ENCODE measurements at places on chromosomes 4 and X. TPM values are rescaled to one million over a fixed set of nuclear protein-coding genes. Genes with fewer than 3 reads are reported as not detected.

Gene FGB
- not detected for total RNA-seq

Gene PHEX
- 0.60 TPM for total RNA-seq

Gene CYLC1
- total RNA-seq, result not detected

Gene NLGN3
- total RNA-seq, result 0.03 TPM

Gene TBC1D25
- 9.3 TPM for total RNA-seq

Gene APOO
- 32.7 TPM for total RNA-seq

Gene SPANXN4
- total RNA-seq, result not detected

Gene HSD17B11
- 8.6 TPM for total RNA-seq

Gene RASGEF1B
- total RNA-seq, result 0.56 TPM

Gene EOLA2
- total RNA-seq, result 22.5 TPM

Gene TLR7
- total RNA-seq, result not detected

Gene PITX2
- total RNA-seq, result 27.1 TPM

Gene ATP2B3
- not detected for total RNA-seq

Gene KIF4A
- total RNA-seq, result 19.1 TPM

Gene HAND2
- total RNA-seq, result not detected

Gene CENPC
- total RNA-seq, result 10.2 TPM

Gene MYOZ2
- total RNA-seq, result not detected

Gene PNMA6A
- 0.32 TPM for total RNA-seq

DNA sequence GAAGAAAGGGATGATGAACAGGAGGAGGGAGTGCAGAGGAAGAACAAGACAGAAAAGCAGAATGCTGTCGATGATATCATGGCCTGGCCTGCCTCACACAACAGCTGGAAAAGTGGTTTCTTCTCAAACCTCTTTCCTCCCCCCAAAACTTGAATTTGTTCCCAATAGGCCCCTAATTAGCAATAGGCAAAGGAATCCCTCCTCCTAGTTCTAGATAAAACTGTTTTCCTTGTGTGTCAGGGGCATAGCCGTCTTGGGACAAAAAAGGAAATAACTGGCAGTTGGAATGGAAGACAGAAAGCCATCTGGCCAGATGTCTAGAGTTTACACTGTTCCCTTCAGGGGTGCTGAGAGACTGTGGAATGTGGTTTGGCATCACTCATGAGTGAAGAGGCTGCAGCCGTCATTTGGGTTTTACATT is 177.8 kb upstream of the C1QTNF7 start:
- no peak for DNase-seq

DNA sequence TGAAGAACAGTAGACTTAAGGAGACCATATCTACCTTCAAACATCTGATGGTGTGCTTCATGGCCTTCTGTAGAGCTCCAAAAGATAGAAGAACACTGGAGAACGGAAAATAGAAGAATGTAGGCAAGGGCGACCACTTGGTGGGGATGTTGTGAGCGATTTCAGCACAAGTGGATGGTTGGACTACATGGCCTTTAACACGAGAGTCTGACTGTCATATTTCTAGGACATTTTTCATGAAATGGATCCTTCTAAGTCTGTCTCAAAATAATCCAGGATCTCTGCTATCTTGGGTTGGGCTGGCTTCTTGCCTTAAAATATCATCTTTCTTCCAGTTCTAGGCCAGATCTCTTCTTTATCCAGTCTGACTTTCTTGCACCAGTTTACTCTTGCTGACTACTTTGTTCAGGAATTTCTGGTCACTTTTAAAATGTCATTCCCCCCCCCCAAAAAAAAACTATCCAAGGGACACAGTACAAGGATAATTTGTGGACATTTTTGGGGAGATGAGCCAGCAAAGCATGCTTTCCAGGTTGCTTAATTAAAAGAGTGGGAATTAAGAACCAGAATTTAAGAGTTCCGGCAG is 1.2 kb upstream of the MID1IP1 start:
- no peak for DNase-seq

GRCh38 chr4:118284169-118284568 is 68.6 kb downstream of the PRSS12 start:
- peak; percentile 69 for DNase-seq

DNA sequence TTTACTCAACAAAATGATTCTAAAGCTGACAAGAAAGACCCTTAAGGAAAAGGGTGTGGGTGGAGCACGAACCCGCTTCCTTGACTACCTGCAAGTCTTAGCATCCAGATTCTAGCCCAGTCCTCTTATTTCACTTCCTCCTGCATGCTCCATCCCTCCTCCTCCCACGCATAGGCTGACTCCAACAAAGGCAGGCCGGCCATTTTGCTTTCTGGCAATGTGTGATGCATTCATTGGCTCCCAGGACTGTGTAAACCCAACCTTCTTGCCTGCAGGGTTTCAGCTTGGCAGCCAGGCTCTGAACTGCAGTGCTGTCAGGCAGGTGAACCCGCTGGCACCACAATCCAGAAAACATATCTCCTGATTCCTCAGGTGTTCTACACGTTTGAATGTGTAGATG is 39.3 kb downstream of the RTL9 start:
- DNase-seq, result no peak

- DNase-seq, result no peak
These were observed 247.0 kb upstream of the NDST4 start for GRCh38 chr4:115360431-115360830.

GRCh38 chr4:53571936-53572599 is 19.2 kb downstream of the LNX1 start:
- no peak for DNase-seq

- DNase-seq, result no peak
These were observed 6.9 kb downstream of the CCNB3 start for GRCh38 chrX:50211510-50211909.

DNA sequence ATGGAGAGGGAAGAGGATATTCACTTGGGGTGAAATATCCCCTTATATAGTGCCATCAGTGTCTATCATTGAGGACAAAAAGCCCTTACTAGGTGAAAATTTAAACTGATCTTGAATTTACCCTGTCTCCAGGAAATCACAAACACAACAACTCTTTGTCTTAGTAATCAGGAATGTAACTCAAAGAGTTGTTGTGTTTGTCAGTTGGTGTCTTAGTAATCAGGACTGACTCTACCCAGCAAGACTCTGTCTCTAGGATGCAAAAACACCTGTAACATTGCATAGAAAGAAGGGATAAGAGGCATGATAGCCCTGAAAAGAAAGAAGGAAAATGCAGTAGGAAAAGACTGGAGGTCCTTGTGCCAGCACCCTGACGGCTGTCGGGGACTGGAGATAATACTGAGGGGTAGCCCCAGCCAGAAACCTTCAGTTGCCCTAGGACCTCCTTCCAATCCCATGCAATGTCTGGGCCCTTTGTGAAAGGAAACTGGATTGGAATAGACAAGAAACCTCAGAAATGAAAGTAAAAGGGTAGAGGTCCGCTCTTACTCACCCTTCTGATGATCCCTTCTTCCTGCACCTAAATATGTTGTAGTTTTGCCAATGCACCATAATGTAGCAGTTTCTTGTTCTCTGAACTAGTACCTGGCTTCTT is 45.3 kb downstream of the HMGB2 start:
- DNase-seq, result no peak

DNA sequence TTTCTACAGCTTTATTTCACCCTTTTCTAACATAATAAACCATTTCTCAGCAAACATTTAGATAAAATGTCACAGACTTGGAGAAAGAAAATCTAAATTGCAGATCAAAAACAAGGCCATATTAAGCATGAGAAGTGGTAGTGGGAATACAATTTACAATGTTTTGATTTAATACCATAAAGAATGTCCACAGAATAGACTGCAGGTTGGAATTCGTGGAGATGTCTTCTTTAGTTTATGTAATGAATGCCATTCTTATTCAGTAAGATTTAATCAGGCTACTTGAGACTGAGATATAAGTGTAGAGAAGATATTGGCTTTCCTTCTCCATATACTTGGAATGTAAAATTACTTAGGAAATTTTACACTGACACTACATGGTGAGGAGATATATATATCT is 91.9 kb upstream of the ZFP42 start:
- no peak for DNase-seq

DNA sequence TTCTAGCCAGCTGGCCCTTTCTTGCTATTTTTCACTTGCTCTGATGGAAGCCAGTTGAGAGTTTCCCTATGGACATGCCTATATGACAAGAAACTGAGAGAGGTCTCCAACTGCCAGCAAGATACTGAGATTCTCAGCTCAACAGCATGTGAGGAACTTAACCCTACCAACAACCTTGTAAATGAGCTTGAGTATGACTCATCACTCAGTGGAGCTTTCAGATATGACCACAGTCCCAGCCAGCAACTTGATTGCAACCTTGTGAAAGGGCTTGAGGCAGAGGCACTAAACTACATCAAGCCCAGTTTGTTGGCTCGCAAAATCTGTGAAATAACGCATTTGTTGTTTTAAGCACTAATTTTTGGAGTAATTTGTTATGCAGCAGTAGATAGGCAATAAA is 175.8 kb downstream of the COMMD8 start:
- peak; percentile 2 for DNase-seq

DNA sequence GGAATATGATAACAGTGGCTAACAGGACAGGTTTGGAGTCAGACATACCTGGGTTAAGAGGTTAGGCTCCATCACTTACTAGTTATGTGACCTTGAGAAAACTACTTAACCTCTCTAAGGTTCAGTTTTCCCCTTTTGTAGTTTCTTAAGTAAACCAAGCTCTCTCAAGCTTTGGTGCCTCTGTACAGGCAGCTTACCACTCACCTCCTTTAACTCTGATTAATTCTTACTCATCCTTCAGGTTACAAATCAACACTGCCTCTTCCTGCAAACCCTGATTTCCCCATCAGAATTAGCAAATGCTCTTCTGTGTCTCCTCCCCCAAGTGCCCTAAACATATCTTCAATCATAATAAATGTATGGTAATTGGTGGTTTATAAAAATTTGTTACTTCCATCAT is 3.5 kb upstream of the SERTM2 start:
- DNase-seq, result peak; percentile 44

DNA sequence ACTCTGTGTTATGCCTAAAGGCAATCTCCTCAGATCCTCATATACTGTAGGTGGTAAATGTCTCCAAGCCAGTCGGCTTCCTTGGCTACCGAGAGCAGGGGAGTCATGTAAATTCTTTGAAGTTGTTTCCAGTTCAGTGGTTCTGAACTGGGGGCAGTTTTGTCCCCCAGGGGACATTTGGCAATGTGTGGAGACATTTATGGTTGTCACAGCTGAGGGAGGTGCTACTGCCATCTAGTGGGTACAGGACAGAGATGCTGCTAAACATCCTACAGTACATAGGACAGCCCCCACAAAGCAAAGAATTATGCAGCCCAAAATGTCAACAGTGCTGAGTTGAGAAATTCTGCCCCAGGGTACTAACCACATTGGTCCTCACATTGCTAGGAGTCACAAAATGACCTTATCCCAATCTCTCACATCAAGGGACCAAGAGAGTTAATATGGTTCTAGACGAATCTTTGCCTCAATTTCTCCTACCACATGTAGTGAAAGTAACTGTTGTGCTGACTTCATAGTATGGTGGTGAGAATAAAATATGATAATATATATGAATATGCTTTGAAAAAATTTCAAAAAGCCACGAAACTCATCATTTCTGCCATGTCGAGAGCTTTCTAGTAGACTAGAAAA is 104.4 kb upstream of the ARHGAP24 start:
- peak; percentile 7 for DNase-seq

GRCh38 chr4:82919386-82919785 is 18.9 kb downstream of the THAP9 start:
- no peak for DNase-seq

DNA sequence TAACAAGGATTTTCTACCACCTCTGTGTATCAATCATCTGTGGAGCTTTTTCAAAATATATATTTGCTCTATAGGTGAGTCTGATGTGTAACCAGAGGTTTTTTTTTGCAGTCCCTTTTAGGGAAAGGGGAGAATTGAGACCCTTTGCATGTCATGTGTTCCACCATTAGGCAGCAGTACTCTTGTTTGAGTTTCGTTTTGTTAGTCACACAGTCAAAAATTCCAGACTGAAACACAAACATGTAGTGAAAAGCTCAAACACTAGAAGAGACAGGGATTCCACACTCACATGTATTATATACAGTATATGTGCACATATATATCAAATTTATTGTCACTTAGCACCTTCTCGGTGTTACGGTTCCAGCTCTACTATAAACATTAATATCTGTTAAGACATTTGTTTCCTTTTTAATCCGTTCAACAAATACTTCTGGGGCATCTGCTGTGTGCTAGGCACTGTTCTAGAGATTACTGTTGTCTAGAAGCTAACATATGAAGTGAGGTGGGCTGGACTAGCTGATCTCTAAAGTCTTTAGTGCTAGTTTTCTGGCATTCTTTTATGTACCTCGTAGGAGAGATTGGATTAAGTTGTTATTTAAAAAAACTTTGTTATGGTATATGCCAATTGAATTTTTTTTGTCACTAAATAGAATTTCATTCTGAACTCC is 5.5 kb downstream of the USP9X start:
- peak; percentile 15 for DNase-seq

GRCh38 chr4:183968931-183969330 is 63.8 kb downstream of the STOX2 start:
- DNase-seq, result no peak

DNA sequence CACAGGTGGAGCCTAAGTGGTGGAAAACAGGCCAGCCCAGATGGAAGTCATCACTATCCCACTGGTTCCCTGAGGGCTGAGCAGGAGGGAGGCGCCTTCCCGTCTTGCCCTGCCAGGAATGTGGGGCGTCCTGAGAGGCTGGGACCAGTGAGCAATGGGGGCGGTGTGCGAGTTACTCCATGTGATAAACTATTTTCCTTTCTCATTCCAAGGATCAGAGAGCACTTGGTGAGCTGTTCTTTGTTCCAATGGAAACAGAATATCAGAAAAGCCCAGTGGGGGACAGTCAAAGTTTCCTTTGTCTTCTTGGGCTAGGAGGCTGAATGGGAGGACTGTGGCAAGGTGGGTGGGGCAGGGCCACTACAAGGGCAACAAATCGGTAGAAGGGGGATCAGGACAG is 86.2 kb downstream of the NHSL2 start:
- DNase-seq, result no peak

- DNase-seq, result no peak
These were observed 123.5 kb upstream of the BMPR1B start for GRCh38 chr4:94634271-94634670.

DNA sequence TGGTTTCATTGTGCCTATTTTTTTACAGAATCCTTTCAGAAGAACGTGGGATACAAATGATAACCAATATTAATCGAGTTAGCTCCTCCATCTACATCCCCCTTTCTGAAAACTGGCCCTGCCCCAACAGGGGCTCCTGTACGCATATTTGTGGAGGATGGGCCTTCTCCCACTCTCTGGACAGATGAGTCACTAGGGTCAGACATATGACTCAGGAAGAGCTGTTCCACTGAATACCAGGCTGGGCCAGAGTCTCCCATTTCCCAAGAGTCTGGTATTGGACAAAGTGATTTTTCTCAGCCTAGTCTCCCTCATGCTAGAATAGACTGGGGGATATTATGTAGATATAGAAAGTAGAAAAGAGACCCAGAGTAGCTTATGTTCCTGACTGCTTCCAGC is 142.4 kb downstream of the TSPAN5 start:
- DNase-seq, result peak; percentile 60

- DNase-seq, result peak; percentile 91
These were observed 32.7 kb upstream of the JADE1 start for GRCh38 chr4:128776794-128777216.

- peak; percentile 45 for DNase-seq
These were observed at the start of gene POF1B for GRCh38 chrX:85379174-85379907. Gene POF1B (minus strand): TSS chrX:85379665. CDS start chrX:85379454, 211 bp downstream.
